NCI-H146 (cell line): ENCODE measurements at places on chromosomes 6 and 20.

DNA sequence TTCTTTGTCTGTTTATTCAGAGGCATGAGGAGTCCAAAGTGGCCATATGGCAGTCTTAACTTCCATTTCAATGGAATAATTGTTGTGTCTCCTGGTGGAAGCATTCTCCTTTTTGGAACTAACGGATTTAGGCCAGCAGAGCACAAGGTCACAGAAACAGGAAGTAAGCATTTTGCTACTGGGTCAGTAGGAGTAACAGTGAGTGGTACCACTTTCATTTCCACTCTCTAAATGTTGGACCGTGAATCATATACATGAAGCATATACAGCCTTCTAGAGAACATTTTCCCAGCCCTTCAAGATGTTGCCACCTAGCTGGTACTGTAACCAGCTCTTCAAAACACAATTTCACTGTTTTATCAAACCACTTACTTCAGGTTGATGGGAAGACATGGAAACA, 182.8 kb downstream of the EYS start:
- DNase-seq, result no peak

GRCh38 chr20:50980071-50980681, 21.6 kb downstream of the MOCS3 start:
- DNase-seq, result no peak

DNA sequence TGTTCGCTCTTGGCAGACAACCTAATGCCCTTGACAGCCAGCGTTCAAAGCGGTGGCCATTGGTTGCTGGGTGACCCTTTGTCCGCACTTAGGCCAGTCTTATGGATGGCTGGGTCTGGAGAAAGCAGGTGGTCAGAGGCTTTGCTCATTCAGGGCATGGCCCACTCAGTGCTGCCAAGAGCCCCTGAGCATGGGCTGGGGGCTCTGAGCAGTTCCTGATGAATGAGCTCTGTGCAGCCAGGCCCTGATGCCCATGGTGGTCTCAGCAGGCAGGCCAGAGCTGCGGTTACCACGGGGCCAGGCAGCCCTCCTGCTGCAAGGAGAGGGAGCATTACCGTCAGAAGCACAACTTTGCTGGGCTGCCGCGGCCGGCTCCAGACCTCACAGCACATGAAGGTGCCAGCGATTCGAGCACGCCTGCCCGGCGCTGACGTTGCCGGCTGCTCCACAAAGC, 36.3 kb downstream of the CDH4 start:
- no peak for DNase-seq

DNA sequence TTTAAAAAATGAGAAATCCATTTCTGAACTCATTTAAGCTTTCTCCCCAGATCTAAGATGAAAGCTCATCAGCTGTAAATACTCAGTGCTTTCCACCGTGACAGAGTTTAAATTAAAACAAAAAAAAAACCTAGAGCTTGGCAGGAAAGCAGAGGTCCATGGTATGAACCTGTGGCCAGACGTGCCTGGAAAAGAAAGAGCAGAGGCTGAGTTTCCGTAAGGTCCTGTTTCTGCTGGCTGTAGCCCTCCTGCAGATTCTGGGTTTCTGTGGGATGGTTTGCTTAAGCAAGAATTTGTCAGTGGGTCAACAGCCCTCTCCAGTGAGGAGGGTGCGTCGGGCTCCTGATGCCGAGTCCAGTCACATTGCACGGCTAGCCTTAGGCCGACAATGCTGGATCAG, 383.2 kb downstream of the SAMD5 start:
- DNase-seq, result peak; percentile 55

- DNase-seq, result no peak
Observed at GRCh38 chr20:53878262-53879047, 191.9 kb downstream of the BCAS1 start.

- no peak for DNase-seq
Observed at GRCh38 chr6:24987446-24988115, 51.8 kb upstream of the RIPOR2 start.

- no peak for DNase-seq
Observed at GRCh38 chr20:40307268-40307667, 381.8 kb downstream of the MAFB start.

GRCh38 chr6:134323294-134323693, 5.4 kb upstream of the SGK1 start:
- DNase-seq, result no peak

DNA sequence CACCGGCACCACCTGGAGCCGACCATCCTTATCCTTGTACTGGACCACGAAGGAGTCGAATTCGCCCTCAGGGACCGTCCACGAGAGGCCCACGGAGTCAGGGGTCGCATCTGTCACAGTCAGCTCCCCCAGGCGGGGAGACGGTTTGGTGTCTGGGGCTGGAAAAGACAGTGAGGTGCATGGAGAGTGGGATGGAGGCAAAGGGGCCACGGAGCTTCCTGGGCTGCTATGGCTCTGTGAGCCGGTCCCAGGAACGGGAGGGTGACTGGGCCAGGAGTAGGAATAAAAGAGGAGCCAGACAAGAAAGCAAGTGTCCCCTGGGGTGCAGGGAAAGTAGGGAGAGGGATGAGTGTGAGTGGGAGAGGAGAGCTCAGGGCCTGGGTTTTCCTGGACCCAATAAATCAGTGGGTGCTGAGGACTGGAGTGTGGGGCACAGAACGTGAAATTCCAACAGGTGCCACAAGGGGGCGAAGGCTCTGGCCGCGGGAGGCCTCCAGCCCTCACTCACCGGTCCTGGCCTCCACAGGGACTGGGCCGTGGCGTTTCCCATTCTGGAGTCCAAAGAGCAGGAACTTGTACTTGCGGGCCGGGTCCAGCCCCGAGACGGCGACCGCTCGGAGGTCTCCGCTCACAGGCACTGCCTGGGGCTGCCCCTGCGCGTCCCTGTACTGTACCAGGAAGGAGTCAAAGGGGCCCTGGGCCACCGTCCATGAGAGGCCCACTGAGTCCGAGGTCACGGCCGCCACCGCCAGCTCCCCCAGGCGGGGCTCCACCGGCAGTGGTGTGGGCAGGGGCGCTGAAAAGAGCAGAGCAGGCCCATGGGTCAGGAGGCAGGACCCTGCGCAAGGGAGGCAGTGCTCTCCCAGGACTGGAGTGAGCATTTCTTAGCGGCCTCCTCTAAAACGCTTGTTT, 9.9 kb downstream of the CYP21A2 start:
- DNase-seq, result peak; percentile 36

DNA sequence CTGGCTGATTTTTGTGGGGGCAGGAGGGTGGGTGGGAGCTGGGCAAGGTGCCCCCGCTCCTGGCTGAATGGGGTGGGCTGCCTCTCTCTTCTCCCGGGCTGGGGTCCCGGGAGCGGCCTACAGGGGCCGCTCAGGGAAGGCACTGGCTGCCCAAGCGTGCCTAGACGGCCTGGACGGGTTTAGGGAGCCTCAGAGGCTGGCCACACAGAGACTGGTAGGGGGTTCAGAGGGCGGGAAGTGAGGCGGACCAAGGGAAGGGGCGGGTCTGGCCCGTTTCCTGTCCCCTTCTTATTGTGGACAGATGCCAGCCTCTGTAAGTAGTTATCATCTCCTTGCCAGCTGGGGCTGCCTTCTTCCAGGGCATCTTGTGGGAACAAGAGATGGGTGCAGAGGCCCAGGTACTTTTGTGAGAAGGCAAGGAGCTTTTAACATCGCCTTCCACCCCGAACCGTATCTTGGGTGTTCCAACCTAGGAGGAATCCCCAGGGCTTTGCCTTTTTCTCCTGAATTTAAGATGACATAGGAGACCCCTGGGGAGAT, 437 bp downstream of the CD40 start:
- DNase-seq, result no peak

GRCh38 chr20:15060265-15061060, 723.1 kb upstream of the FLRT3 start:
- no peak for DNase-seq

GRCh38 chr20:34546751-34547181, 11.8 kb upstream of the MAP1LC3A start:
- peak; percentile 92 for DNase-seq

- no peak for DNase-seq
Observed at GRCh38 chr6:168183613-168183970, 104.6 kb upstream of the FRMD1 start.

- no peak for DNase-seq
Observed at GRCh38 chr20:57837208-57838035, 127.6 kb upstream of the PMEPA1 start.
